Activated T-helper 17 cell treated with anti-CD3 and anti-CD28 coated beads, Interleukin-2, amount 50 U/mL, for 72 hours (primary cell): ENCODE measurements at places on chromosomes 7 and 10.

DNA sequence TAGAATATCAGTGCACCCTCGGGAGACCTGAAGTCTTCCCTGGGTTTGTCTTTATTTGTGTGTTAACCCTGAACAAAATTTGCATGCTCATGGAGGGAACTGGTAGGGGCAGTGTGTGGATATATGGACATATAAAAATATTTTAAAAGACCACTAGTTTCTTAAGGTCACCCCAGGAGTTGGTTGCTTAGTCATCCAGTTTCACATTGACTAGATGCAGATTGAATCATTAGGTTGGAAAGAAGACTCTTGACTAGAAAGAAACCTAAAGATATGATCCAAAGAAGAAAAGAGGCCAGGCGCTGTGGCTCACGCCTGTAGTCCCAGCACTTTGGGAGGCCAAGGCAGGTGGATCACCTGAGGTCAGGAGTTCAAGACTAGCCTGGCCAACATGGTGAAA is 137.1 kb downstream of the KAT6B start:
- ATAC-seq, result peak; percentile 67

DNA sequence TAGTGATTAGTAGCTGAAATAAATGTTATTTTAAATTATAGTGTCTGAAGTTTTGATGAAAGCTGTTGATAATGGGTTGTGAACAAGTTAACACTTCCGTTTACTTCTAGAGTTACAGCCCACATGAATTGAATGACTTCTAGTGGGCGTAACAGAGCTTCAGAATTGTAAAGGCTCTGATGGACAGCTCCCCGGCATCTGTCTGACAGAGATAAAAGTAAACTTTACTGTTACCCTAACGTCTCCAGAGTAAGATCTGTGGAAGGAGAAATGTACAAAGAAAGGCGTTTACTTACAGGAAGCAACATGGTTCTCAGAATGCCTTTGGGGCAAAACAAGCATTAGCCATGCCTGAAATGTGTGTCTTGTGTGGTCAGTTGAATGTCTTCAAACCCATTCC is 124.4 kb downstream of the ADARB2 start:
- no peak for ATAC-seq

DNA sequence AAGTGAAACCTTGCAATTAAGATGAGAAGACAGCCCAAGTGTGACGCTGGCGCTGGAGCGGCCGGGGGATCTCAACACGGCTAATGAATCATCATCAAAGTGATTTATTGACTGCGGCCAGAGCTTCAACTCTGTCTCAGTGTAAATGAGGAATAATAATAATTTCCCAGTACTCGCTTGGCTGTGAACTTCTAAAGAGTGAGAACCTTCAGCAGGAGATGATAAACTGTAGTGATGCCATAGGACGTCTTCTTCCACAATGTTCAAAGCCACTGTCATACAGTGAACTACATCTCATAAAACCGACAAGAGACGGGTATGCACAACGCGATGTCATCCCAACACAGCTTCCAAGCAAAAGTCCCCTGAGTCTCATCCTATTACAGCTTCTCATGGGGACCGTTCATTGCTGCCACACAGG is 123.6 kb upstream of the NOBOX start:
- ATAC-seq, result no peak

DNA sequence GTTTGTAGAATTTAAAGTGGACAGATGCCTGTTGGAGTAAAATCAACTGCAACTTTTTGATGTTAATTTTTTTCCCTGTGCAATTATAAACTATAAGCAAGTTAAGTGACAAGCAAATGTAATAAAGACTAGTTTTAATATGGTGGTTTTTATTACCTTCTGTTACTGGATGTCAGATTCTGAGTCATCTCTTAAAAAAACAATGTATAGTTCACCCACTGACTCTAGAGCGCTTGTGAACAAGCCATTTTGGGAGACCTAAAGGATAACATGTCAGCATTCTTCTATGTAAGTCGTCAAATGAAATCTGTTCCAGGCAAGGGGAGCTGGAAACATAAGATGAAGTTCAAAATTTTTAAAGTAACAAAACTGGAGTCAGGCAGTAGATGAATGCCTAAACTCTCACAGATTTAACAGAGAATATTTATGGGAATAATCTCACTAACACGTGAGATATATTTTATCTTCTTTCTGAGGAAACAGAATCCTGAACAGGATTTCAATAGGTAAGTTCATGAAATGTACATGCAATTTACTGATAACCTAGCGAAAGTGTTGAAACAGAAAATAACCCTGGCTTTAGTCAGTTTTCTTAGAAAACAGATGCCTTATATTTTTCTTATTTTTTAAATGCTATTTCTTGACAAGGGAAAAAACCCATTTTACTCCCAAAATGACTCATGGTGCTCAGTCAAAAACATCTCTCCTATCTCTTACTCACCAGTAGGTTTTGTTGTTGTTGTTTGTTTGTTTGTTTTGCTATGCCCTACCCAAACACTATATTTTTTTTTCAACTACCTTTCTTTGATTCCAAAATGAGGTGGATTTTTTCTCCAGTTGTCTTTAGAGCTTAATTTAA is 91.7 kb downstream of the SLC39A12 start:
- no peak for ATAC-seq

DNA sequence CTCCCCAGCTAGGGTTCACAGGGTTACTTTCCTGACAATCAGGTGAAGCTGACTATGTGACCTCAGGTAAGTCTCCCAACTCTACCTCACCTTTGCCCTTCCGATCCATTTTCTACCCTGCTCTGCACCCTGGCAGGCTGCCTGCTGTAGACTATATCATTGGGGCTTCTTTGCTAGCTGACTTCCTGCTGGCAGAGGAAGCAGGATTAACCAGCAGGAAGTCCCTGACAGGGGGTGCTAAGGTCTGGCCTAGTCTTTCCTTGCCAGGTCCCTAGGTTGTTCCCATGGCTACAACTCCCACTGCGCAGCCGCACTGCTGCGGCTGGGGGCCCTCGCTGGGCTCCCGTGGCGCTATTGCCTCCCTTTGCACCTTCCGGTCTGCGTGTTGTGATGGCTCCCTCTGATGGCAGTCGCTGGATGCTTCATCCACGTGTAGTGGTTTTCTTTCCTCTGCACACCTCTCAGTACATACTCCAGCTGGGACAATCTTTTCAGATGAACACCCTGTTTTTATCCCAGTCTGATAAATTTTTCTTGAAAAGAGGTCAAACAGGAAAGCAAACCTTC is 365.9 kb downstream of the REEP3 start:
- no peak for ATAC-seq

DNA sequence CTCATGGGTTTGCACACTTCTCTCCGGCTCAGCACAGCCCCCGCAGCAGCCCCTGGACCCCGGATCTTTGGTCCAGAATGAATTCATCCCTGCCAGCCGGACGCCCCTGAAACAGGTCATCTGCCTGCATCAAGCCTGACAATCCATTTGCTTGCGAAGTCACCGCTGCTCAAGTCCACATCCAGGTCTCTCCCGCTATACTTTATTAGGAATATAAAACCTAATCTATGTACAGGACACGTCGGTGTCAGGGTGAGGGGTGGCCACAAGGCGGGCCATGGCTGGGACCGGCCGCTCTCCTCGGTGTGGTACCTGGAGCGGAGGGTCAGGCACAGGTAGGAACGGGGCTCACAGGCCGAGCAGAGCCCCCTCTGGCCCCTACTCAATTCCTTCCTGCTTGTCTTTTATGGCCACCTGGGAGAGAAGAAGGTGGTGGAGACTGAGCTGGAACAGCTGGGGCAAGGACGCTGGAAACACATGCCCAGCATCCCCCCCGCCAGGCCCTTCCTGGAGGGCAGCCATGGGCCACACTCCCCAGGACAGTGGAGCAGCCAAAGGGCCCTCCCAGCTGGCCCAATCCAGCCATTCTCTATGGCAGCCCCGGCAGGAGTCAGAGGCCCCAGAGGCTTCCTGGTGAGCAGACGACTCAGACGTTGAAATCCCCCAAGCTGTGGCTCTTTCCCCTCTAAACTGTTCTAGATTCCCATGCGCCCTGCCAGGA is 5.3 kb downstream of the POLR2J start:
- no peak for ATAC-seq
